ENCODE measurements at places on chromosomes 2 and 18.

- DNase-seq: no peak
These were observed 170.0 kb downstream of the LTBP1 start for GRCh38 chr2:33116799-33117198.

- DNase-seq: no peak
These were observed 194.9 kb upstream of the KYNU start for GRCh38 chr2:142682528-142682927.

DNA sequence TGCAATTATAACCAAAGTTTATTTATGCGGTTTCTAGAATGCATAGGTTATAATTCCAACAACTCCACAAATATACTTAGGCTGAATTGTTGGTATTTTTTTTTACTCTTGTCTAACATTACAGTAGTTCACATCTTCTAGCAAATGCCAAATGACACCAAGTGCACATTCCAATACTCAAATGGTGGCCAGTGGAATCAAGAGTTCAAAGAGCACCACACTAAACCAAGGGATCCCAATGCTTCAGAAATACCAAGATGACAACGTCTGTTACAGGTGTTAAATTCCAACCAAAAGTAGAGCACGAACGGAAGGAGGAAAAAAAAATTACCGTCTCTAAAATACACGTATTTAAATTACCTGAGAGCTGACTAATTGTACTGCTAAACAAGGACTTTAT, 136.2 kb downstream of the TMEM247 start:
- no peak for DNase-seq

GRCh38 chr2:38073211-38074057, 2.5 kb downstream of the CYP1B1 start:
- no peak for DNase-seq

GRCh38 chr2:96876269-96877041, 6.6 kb upstream of the SEMA4C start:
- no peak for DNase-seq

GRCh38 chr2:128710729-128711128, 392.1 kb upstream of the HS6ST1 start:
- DNase-seq: no peak

GRCh38 chr2:21924640-21925285, 801.0 kb downstream of the TDRD15 start:
- no peak for DNase-seq

DNA sequence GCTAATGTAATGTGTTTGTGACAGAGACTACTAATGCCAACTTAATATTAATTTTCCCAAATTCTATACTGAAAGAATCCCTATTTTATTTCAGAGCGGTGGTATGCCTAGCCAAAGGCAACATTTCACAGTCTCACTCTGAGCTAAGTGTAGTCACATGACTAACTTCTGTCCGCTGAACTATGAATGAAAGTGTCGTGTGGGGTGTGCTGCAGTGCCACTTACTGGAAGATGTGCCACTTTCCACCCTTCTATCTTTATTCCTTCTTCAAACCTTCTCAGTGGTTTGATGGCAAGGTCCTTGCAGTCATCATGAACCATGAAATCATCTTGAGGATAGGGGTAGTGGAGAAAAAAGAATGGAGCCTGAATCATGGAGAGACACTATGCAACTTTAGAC, 47.3 kb upstream of the C1D start:
- DNase-seq: no peak

- DNase-seq: no peak
These were observed 90.9 kb downstream of the OSBPL6 start for GRCh38 chr2:178285287-178285615.
